ENCODE measurements at places on chromosomes 16 and 17. TPM values are rescaled to one million over a fixed set of nuclear protein-coding genes. Genes with fewer than 3 reads are reported as not detected.

GRCh38 chr17:59832883-59833379, 59.8 kb downstream of the TUBD1 start:
- DNase-seq, result no peak

DNA sequence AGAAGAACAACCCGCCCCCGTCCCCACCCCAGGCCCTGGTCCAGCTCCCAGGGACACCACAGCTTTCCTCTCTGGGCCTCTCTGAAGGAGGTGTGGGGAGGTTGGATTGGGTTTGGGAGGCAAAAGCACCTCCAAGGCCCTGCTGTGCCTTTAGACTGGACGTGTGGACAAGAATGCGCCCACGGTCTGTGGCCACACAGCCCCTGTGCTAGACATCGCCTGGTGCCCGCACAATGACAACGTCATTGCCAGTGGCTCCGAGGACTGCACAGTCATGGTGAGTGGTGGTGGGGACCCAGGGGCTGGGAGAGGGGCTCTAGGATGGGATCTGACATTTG, 3.0 kb downstream of the CORO1A start:
- no peak for DNase-seq

DNA sequence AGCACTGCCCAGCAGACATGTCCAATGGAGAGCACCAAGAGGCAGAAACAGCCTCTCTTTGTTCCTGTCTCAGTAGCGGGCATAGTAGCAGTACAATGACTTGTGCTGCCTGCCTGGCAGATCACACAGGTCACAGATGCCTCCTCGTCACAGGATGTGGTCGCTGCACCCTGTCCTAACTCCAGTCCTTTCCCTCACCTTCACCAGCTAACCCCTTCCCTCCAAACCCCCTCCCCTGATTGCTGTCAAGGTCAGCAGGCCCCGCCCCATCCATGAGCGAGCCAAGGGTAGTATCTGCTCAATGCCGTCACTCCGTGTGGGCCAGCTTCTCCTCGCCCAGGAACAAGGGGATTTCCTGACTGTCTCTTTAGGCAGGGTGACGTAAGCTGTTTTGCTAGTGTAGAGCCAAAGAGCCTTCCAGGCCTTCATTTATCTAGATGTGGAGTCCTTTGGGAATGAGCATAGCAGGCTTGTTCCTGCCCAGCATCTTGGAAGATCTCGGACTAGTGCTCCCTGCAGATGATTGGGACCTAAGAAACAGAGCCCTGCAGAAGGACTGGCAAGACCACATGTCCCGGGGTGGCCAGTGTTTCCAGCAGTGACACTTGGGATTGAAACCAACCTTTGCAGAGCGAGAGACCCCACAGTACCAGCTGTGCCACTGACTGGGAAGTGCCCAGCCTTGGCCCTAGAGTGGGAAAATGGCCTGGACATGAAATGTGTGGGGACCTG, 75.9 kb upstream of the TNRC6C start:
- DNase-seq, result no peak

- DNase-seq, result no peak
Measured at GRCh38 chr16:1171854-1172428, 19.0 kb downstream of the CACNA1H start.

DNA sequence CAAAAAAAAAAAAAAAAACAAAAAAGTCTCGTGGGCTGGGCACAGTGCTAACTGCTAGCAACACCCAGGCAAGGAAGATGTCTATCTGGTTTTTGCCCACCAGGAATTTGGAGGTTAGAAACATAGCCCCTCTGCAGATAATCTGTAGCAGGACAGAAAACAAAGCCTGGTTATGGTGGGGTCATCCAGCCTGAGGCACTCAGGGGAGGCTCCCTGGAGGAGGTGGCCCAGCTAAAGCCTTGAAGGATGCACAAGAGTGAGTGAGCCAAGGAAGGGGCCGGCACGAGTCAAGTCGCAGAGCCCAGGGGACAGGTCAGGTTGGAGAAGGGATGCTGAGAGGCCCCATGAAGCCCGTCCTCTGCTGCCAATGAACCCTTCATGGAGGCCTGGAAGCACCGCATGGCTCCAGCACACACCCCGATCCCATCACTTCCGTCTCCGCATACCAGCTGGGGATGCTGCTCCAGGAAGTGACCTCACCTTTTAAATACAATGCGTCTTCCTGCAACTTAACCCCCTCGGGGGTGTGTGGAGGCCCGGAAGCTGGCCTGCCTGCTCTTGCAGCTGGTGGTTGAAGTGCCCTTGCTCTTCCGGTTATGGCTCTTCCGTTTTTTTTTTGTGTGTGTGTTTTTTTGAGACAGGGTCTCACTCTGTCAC, 86.5 kb downstream of the ENGASE start:
- no peak for DNase-seq

The VAC14 gene
- 47.9 TPM for polyA plus RNA-seq

The NOTUM gene
- 2.1 TPM for polyA plus RNA-seq

DNA sequence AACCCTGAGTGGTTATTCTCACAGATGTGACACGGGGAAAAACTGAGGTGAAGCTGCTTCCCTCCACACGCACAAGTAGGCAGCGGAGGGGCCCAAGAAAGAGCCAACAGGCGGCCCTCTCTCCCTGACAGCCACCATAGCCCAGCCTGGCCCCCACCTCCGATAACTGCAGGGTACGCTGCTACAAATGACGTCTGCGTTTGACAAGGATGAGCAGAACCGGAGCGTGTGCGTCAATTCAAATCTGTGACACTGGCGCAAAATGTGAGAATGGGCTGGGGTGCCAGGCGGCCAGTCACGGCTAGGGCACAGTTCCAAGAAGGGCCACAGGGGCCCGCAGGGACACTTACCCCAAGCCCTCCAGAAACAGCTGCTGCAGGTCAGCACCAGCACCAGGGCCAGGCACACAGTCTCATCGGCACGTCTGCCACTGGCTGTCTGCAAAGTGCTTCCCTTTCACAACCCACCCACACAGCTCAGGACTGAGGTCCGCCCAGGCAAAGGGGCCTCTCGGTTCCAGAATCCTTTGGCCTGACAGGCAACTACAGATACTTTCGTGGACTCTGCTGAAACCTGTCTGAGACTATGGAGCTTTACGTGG, 14.4 kb downstream of the AXIN1 start:
- no peak for DNase-seq

The ABCA10 gene
- polyA plus RNA-seq, result 3.5 TPM

The LCAT gene
- polyA plus RNA-seq, result 27.4 TPM

All from renal pelvis (tissue), 12 donors.